ENCODE measurements at places on chromosomes 11 and 22. TPM values are rescaled to one million over a fixed set of nuclear protein-coding genes. Genes with fewer than 3 reads are reported as not detected.

DNA sequence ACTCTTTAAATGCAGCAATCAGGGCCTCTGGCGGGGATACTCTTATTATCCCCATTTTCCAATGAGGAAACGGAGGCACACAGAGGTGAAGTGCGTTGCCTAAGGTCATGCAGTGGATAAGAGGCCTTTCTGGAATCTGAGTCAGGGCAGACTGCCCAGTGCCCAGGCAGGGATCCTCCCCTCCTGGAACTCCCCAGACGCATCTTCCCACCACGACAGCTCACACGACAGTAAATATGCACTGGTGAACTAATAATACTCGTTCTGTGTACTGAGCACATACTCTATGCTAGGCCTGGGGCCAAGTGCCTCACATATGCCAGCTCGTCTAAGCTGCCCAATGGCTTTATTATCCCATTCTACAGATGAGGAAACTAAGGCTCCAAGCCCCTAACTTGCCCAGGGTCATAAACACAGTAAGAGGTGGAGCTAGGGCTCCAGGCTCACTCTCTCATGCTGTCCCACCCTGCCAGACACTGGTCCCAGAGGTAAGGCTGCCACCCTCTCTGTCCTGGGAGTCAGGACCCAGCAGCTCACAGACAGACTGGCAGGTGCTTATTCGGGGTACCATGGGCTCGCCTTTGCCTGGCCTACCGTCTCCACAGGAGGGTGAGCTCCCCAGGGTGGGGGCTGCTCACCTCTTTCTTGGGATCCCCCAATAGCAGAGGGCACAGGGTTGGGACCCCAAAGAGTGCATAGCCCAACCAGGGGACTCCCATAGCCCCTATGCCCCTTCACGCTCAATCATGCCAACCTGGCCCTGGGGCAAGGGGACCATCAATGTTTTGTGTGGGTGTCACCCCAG lies 2.3 kb downstream of the IL2RB start:
- DNase-seq, result no peak

- no peak for DNase-seq
Observed at GRCh38 chr11:134024420-134025081, 44.3 kb upstream of the JAM3 start.

GRCh38 chr11:77475206-77475605 lies 1.3 kb upstream of the PAK1 start:
- no peak for DNase-seq

The RAB39A gene
- total RNA-seq, result 5.4 TPM

The CNIH2 gene
- not detected for total RNA-seq

GRCh38 chr11:94924612-94925011 lies 48.7 kb downstream of the CWC15 start:
- no peak for DNase-seq

The HORMAD2 gene
- not detected for total RNA-seq

DNA sequence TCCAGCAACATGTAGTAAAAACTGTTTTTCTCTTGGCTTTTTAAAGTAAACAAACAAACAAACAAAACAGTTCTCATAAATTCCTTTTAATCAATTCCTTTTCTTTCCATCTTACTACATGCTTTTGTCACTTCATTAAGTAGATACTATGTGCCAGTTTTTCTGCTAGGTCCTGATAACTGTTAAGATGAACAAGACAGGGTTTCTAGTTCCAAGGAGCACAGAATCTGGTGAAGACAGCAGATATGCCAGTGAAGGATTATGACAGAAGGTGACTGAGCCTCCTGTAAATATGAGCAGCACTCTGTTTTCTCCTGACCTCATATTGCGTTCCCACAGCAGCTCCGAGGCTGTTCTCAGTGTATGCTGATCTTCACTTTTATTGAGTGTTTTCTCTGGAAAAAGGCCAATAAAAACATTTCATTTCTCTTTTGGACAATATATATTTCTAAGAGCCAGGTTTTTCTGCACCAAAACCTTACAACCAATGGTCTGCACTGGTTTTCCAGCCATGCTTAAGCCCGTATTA lies 45.8 kb downstream of the HEPHL1 start:
- DNase-seq, result no peak

GRCh38 chr22:26021516-26021915 lies 147.7 kb upstream of the SEZ6L start:
- DNase-seq, result no peak

GRCh38 chr22:19397734-19398104 lies 33.8 kb downstream of the HIRA start:
- no peak for DNase-seq

The RAPSN gene
- total RNA-seq, result not detected

DNA sequence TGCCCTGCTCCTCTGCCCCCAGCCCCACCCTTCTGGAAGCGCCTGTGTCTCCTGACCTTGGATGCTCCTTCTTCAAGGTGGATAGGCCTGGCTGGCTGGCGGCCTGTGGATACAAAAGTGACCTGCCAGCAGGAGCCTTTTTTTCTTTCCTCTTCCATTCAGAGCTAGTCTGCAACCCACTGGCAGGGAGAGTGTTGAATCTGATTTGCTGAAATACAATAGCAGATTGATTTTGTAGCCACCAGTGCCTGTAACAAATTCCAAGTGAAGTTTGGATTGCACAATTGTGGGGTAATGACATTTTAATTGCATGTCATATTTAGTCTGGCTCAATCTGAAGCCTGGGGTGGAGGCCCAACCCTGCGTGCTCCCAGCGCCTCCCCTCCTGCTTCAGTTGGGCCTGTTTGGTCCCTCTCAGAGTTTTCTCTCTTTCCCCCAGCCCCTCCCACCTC lies 97.2 kb downstream of the GRIK4 start:
- DNase-seq, result no peak

DNA sequence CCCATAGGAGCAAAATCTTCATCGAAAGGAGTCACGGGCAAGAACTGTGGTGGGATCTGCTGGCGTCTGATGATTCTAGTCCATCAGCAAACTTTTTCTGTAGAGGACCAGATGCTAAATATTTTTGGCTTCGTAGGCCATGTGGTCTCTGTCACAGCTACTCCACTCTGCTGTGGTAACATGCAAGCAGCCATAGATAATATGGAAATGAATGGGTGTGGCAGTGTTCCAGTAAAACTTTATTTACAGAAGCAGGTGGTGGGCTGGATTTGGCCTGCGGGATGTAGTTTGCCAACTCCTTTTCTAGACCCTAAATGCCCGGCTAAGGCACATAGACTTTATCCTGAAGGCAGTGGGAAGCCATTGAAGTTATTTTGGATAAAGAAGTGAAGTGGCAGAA lies 32.9 kb downstream of the BMAL1 start:
- DNase-seq, result no peak

GRCh38 chr11:29685361-29685760 lies 331.5 kb downstream of the KCNA4 start:
- DNase-seq, result no peak

The TSGA10IP gene
- total RNA-seq, result not detected

- no peak for DNase-seq
Observed at GRCh38 chr11:121801394-121801748, 314.6 kb downstream of the BLID start.

DNA sequence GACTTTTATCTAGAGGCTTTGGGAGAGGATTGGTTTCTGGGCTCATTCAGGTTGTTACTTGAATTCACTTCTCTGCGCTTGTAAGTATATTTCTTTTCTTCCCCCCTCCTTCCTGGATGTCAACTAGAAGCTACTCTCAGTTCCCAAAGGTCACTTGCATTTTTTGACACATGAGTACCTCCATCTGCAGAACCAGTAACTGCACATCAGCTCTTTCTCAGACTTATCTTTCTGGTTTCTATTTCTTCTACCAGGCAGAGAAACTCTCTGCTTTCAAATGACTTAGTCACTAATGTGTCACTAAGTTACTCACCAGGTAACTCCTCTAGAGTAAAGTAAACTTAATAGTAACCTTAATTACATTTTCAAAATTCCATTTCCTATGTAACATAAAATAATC lies 773.0 kb upstream of the LUZP2 start:
- DNase-seq, result no peak

The OR52M1 gene
- not detected for total RNA-seq

GRCh38 chr11:13857828-13858227 lies 104.7 kb upstream of the SPON1 start:
- DNase-seq, result no peak

DNA sequence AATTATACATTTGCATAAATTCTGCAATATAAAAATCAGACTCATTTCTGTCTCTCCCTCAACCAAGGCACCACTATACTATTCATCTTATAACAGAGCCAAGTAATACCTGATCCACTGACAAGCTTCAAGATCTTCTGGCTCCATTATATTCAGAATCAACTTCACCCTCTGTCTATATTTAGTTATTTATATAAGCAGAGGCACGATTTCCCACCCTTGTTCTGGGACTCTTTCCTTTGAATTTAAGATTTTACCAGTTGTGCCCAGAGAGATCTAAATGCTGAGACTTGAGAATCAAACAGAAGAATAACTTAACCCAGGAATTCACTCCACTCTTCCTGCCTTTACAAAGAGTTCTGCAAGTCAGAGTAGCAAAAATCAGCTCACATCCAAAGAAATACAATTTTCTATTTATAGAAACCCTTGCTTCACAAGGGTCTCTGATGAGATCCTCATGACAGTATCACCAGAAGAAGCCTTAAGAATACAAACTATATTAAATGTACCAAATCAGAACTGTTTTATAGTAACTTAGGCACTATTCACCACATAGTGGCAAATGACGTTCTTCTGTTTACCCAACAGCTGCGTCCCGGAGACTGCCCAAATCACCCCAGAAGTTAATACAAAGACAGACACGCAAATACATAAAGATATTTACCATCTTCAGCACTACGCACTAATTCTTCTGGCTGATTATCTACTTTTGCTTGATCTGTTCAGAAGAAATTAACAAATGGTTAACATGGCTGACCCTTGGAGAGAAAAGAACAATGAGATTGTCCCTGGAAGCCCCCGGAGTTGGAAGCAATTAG lies 32.3 kb upstream of the CCDC89 start:
- DNase-seq, result no peak

The C11orf86 gene
- not detected for total RNA-seq

- DNase-seq, result no peak
Observed at GRCh38 chr11:108135845-108136544, 14.6 kb downstream of the ACAT1 start.

GRCh38 chr11:44880511-44880910 lies 70.2 kb downstream of the TP53I11 start:
- DNase-seq, result no peak

DNA sequence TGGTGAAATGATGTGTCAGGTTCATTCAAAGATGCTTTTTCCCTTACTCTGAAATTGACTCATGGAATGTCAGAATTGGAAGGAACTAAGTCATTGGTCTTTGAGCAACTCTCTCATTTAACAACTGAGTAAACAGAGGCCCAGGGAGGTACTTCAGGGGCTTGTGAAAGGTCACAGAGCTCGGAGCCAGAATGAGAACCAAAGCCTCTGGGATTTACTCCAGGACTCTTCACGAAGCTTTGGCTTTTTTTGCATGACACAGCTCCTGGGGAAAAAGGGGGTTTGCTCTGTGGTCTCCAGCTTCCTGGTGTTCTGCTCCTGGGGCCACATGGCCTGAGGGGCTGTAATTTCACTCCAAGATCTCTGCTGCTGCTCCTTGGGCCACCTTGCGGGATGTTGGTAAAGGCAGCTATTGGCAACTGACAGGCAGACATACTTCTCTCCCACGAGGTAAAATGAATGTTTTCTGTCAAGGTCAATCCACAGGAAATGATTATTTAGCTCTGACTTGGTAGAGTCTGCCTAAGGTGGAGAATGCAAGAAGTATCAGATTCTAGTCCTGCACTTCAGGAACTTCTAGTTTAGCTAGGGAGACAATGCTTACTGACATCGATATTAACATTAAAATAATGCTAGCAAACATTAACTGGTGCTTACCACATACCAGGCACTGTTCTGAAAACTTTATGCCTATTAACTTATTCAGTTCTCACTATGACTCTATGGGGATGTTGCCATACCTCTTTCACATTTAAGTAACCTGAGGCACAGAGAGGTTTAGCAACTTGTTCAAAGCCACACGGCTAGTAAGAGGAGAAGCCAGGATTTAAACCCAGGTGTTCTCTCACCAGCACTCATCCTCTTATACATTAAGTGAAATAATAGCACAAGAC lies 16.1 kb downstream of the PKNOX2 start:
- DNase-seq, result no peak

- DNase-seq, result no peak
Observed at GRCh38 chr11:45756384-45757010, 48.5 kb upstream of the SLC35C1 start.

GRCh38 chr11:70205766-70206165 lies 2.7 kb downstream of the FADD start:
- no peak for DNase-seq

The HOATZ gene
- not detected for total RNA-seq

DNA sequence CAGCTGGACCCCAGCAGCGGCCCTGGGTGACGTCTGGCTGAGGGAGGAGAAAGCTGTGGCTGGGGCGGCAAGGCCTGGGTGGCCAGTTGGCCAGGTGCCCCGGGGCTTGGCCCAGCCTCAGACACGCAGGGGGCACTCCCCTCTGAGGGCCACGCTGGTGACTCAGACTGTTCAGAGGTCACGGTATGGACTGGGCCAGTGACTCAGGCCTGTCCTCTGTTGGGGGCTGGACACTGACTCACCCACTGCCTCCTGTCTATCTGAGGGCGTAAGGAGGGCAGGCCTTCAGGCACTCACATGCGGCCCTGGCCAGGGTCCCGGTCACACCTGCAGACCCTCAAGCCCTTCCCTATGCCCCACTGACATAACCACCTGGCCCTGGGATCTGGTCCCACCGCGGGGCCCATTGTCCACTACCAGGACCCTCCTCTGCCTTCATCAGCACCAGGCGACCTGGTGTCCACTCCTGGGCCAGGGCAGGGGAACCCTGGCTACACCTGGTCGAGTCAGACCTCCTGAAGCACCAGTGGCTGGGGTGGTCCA lies 3.7 kb upstream of the MUC5AC start:
- DNase-seq, result peak; percentile 22
